ENCODE measurements at places on chromosomes 2 and 18.

GRCh38 chr2:3113769-3114168, 263.8 kb downstream of the EIPR1 start:
- DNase-seq = no peak

DNA sequence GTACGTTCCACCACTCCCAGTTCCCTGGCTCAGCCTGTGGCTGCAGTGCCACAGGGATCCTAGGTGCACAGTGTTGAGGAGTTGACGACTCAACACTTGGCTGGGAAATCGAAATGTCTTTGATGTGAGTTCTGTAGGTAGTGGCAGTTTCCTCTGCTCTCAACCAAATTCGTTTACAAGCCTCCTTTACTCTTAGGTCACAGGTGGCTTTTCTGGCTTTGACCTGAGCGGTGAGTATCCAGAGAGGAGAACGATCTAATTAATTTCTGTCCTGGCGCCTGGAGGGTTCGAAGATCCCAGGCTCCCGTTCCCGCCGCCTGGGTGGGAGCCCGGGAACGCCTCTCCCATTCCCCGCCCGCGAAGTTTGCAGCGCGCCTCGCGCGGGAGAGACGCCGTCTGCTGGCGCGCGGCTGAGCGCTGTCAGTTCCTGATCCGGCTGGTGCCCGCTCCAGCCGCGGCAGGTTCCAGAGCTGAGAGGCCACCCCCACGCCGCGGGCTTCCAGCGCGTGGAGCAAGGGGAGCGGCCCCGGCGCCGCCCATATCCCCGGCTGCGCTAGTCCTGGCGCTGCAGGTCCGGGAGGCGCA, at the start of gene LAMA3:
TSS of gene LAMA3 (plus strand) at position 423 of the 585 bp plus-strand sequence. CDS start 231 bp downstream, outside the sequence.
- peak; percentile 45 for DNase-seq

- DNase-seq = no peak
Measured at GRCh38 chr2:227816507-227817294, 3.1 kb downstream of the CCL20 start.

GRCh38 chr18:7307526-7307925, 76.6 kb downstream of the LRRC30 start:
- no peak for DNase-seq

DNA sequence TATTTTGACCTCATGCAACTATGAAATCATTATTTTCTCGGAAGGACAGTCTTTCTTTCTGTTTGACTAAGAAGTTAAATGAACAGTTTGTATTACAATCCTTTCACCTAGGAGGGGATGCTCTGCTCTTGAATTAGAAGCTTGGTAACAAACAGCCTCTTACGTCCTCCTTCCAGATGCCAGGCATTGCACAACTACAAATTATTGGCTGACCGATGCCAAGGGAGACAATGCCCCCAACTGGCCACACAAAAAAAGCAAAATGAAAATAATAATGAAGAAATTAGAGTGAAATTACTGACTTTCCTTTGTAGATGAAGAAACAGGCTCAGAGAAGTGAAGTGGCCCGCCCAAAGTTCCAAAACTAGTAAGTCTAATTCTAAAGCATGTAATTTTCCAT, 177.9 kb downstream of the CYRIA start:
- DNase-seq = no peak

- DNase-seq = no peak
Measured at GRCh38 chr2:102266204-102266603, 45.2 kb upstream of the IL1RL1 start.

- peak; percentile 77 for DNase-seq
Measured at GRCh38 chr2:1742681-1743395, 1.5 kb downstream of the PXDN start.

GRCh38 chr2:99803846-99804245, 314.0 kb upstream of the REV1 start:
- no peak for DNase-seq

- DNase-seq = no peak
Measured at GRCh38 chr2:47888581-47889280, 17.6 kb downstream of the FBXO11 start.

- DNase-seq = no peak
Measured at GRCh38 chr2:163066085-163066484, 227.5 kb upstream of the KCNH7 start.

Measured in heart right ventricle (tissue), 16 donors.